ENCODE measurements at places on chromosomes 12 and 14.

DNA sequence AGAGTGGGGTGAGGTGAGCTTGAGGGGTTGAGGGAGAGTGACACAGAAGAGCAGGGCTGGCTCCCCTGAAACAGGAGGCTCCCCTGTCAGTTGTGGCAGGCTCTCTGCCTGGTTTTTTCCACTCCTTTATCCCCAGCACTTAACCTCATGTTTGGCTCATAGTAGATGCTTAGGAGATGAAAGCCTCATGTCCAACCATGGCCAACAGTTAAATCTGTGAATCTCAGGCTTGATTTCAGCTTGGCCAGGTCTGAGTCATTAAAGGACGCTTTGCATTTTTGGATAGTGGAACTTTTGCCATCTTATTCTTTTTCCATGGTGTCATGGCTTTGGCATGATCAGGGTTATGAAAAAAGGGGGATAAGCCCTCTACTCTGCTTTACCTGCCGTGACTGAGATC is 117.2 kb downstream of the CACNA1C start:
- peak; percentile 78 for DNase-seq

DNA sequence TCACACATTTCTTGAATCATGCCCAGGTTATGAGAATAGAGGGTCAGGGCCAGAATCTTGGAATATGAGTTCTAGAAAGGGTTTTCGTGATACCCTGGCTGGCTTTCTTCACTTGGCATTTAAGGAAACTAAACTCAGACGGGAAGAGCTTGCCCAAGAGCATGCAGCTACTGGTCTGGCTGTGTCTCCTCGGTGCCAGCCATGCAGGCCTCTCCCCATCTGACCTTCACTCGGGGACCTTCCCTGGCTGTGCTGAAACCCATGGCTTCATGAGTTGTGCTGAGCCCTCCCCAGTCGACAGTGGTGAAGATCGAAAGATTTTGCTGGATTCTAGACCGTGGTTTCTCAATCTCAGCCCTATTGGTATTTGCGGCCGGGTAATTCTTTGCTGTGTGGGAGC is 38.0 kb downstream of the FOXN3 start:
- no peak for DNase-seq

GRCh38 chr12:54010053-54010971 is 1.5 kb downstream of the HOXC8 start:
- DNase-seq, result no peak

DNA sequence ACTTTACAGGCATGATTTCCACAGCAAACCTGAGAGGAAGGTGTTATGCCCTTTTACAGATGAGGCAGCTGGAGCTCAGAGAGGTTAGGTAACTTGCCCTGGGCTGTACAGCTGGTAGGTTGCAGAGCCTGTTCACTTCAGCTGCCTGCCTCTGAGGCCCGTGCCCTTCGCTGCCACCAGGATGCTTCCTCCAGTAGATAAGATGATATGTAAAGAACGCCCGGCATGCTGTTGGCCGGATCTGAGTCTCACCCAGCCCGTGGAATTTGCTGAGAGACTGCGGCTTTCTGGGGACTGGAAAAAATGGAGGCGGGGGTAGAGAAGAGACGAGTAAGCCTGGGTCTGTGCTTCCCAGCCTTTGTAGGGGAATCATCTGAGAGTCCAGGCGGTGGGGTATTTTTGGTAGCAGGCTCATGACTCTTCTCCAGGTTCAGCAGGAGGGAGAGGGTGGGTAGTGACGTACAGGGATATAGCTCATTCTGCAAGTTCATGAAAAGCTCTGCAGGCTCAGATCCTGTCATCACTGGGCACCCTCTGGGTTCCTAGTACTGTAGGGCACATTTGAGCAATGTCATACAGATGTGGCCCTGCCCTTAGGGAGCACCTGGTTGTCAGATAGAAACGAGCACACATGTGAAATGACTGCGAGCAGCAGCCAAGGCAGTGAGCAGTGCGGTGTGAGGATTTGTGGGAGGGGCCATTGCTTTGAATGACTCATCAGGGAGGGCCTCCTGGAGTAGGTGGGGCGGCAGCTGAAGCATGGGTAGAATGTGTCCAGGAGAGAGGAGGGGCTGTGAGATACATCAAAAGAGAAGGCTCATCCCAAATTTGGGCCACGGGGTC is 159.4 kb downstream of the TSPAN9 start:
- DNase-seq, result peak; percentile 61

- no peak for DNase-seq
Observed at GRCh38 chr12:12636641-12637040, 25.0 kb downstream of the CREBL2 start.

- no peak for DNase-seq
Observed at GRCh38 chr14:41824441-41824840, 217.8 kb downstream of the LRFN5 start.

DNA sequence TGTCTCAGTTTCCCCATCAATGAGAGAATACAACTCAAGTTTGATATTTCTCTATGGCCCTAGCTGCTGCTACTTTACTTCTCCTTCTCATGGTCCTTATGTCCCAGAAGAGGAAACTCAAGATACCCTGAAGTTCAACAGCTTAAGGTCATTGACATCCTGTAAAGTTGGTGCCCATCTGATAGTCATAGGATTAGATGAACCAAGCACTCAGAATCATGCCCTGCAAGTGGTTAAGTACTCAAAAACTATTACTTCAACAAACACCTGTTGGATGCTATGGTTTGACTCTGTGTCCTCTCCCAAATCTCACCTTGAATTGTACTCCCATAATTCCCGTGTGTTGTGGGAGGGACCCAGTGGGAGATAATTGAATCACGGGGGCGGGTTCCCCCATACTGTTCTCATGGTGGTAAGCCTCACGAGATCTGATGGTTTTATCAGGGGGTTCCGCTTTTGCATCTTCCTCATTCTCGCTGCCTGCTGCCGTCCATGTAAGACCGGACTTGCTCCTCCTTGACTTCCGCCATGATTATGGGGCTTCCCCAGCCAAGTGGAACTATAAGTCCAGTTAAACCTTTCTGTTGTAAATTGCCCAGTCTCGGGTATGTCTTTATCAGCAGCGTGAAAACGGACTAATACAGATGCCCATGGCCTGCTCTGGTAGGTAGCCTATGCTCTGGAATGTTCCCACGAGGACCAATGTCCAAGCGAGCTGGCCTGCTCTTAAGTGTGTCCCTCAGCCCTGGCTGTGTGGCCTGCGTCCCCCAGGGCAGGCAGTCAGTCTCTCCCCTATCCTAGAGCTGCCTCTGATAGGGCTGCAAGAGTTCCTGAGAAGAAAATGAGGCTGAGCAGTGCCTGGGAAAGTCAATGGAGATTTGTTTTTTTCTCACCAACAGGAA is 18.1 kb downstream of the CAMKK2 start:
- no peak for DNase-seq

- no peak for DNase-seq
Observed at GRCh38 chr14:56115334-56115870, 2.8 kb upstream of the PELI2 start.

DNA sequence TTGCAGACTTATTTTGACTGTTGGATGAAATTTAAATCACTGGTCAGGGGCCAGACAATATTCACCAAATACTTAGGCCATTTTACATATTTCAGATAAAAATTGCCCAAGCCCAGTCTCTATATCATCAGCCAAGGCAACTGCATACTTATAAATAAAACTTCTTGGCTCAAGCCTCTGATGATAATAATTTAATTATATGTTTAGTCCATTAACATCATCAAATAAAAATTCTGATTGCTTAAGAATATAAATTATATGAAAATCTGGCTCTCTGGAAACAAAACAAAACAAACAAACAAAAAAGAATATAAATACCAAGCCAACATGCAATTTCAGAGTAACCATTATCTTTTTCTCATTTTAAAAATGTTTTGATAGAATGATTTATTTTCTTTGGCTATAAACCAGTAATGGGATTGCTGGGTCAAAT is 165.2 kb downstream of the BTG1 start:
- peak; percentile 77 for DNase-seq

DNA sequence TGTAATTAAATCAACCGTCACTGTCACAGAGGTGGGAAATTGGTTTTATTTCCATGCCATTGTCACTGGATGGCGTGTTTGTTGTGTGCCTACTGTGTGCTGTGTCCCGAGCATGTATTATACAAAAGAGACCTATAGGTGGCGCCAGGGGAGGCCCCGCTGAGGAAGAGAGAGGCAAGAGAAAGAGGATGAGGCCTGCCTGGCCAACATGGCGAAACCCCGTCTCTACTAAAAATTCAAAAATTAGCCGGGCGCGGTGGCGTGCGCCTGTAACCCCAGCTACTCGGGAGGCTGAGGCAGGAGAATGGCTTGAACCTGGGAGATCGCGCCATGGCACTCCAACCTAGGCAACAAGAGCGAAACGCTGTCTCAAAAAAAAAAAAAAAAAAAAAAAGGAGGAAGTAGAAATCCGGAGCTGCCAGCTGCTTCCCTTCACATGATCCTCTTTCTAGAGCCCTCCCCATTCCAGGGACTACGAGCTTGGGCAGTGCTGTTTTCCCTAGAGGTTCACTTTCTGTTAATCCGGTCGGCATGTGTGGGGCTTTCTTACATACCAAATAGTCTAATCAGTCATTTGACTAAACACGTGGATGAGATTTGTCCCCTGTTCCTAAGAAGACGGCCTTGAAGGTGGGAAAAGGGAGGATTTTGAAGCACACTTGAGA is 6.4 kb upstream of the CCDC175 start:
- DNase-seq, result no peak

DNA sequence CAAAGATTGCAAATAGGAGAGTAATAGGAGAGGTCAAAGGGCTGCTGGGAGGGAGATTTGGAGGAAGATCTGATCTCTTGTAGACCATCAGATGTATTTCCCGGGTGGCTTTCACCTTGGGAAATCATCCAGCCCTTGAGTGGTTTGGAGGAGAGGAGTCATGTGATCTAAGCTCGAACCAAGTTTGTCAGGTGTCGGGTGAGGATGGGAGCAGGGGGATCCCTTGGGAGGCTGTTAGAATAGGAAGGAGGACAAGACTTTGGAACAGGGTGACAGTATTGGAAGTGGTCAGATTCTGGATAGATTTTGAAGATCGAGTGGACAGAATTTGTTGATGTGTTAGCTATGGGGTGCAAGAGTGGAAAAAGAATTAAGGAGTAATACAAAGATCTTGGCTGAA is 46.6 kb downstream of the C12orf75 start:
- no peak for DNase-seq

DNA sequence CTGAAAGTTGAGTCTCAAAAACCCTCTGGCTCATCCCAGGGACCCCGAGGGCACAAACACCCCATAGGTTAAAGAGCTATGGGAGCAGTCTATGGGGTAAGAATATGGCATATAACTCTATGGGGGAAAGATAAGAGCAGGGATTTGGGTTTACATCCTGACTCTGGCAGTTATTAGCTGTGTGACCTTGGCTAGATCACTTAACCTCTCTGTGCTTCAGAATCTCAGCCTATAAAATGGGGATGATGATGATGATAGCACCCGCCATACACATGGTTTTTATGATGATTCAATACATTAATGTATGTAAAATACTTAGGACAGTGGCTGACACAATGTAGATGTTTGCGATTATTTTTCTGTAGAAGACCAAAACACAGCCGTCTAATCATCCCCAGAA is 26.2 kb downstream of the IRF2BPL start:
- no peak for DNase-seq

- no peak for DNase-seq
Observed at GRCh38 chr12:15346488-15346887, 24.2 kb downstream of the PTPRO start.

- peak; percentile 90 for DNase-seq
Observed at GRCh38 chr12:1590221-1590979, 4.0 kb downstream of the FBXL14 start.

DNA sequence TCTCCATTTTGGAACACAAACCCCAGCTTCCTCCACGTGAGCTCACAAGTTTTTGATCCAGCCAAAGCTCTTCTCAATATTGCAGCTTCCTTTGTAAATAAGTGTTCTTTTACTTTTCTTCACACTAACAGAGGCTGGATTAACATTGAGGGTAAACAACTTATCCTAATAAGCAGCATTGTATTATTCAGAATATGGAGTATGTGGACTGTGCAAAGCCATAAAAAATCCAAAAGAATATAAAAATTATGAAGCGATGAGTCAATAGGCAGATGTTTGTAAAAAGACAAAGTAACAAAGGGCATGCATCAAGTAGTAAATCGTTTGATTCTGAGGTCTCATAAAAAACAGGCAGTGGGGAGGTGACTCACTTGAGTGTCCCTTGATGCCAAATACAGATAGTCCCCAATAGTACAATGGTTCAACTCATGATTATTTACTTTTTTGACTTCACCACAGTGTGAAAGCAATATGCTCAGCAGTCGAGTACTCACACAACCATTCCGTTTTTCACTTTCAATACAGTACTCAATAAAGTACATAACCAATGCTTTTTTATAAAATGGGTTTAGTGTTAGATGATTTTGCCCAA is 23.1 kb upstream of the KCNK10 start:
- DNase-seq, result no peak
